Activated T-cell treated with anti-CD3 and anti-CD28 coated beads for 1 hour (primary cell): ENCODE measurements at places on chromosomes 1 and 21.

- no peak for DNase-seq
These were observed 43.2 kb downstream of the CNN3 start for GRCh38 chr1:94883691-94884090.

DNA sequence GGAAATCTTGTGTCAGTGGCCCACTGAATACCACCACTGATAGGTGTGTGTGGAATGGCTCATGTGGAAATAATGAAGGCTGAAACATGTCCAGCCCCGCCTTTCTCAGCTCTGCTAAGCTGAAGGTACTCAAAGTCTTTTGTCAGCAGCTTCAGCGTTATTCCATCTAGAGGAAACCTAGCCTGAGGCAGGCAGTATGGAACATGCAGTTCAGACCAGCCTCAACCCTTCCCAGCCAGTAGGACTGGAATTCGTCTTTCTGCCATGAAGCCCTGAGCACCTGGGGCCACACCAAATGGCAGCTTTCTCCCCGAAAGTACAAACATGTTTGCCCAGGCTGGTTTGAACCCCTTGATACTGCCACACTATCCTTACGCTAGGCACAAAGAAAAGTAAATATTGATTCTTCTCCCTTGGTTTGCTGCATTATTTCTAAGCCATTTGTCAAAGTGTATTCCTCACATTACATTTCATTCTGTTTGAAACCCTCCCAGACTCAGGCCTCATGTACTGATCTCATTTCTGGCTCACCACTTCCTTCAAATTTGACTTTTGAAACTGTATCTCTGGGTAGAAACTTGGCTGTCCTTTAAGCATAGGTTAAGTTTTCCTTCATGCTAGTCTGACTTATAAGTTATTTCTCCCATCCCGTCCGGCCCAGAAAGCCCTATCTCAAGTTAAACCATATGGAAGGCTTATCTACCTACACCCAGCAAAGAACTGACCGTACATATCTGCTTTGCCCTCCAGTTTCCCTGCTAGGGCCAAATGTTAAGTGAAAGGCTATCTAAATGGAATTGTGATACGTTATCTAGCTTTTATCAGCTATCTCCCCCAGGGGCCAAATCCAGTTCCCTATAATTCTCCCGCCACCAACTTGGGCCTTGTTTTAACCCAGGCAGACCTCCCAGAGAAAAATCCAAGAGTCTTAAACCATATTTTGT is 45.7 kb upstream of the HOOK1 start:
- no peak for DNase-seq

- no peak for DNase-seq
These were observed 191.3 kb downstream of the TGFB2 start for GRCh38 chr1:218536296-218536986.

DNA sequence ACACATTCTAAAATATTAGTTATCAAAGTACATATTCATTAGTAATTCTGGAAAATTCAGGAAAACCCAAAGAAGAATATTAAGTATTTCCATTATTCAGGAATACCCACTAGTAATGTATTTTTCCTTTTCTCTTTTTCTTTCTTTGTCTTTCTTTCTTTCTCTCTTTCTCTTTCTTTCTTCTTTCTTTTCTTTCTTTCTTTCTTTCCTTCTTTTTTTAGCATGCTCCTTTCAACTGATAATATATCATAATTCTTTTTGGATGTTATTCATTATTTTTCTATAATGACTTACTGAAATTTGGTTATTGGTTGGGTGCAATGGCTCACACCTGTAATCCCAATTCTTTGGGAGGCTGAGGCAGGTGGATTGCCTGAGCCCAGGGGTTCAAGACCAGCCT is 175.6 kb upstream of the RAB4A start:
- DNase-seq: no peak

DNA sequence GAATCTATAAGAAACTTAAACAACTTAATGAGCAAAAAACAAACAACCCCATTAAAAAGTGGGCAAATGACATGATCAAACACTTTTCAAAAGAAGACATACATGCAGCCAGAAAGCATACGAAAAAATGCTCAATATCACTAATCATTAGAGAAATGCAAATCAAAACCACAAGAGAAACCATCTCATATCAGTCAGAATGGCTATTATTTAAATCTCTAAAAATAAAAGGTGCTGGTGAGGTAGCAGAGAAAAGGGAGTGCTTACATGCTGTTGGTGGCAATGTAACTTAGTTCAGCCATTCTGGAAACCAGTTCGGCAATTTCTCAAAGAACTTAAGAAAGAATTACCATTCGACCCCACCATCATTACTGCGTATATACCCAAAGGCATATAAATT is 147.7 kb downstream of the FAF1 start:
- DNase-seq: no peak

DNA sequence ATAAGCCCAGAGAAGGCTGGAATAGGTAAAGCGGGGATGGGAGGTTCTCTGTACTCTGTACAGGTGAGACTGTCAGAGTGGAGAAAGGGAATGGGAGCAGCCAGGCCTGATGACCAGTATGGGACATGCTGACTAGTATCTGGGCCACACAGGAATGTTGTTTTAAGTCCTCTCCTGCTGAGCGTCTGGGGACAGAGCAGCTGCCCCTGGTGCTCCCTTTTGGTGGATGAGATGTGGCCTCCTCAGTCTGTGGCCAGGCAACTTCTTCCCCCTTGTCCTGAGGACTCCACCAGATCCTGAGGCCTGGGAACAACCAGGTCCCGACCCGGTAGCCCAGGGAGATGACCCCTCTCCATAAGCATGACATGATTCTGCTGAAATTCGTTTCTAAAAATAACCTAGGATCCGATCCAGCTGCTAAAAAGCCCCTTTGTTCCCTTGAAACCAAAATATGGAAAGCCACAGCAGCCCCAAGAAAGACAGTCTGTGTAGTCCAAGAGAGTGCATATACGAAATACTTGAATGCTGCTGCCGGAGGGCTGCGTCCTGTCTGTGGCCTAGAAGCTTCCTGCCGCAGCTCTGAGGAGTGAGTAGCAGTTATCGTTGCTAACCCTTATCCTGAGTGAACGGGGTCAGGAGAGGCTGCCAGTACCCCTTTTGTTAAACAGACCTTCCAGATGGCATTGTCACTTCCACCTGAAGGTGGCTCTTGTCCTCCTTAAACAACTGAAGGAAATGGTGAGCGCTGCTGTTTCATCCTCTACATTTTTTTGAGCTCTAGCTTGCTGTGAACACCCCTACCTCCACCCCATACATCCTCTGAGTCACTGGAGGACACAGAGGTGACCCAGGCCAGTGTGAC is 47.1 kb downstream of the ATP2B4 start:
- DNase-seq: peak; percentile 37

GRCh38 chr1:62384276-62385005 is 52.4 kb upstream of the USP1 start:
- DNase-seq: no peak

- no peak for DNase-seq
These were observed 9.9 kb upstream of the IFNGR2 start for GRCh38 chr21:33393348-33393747.

DNA sequence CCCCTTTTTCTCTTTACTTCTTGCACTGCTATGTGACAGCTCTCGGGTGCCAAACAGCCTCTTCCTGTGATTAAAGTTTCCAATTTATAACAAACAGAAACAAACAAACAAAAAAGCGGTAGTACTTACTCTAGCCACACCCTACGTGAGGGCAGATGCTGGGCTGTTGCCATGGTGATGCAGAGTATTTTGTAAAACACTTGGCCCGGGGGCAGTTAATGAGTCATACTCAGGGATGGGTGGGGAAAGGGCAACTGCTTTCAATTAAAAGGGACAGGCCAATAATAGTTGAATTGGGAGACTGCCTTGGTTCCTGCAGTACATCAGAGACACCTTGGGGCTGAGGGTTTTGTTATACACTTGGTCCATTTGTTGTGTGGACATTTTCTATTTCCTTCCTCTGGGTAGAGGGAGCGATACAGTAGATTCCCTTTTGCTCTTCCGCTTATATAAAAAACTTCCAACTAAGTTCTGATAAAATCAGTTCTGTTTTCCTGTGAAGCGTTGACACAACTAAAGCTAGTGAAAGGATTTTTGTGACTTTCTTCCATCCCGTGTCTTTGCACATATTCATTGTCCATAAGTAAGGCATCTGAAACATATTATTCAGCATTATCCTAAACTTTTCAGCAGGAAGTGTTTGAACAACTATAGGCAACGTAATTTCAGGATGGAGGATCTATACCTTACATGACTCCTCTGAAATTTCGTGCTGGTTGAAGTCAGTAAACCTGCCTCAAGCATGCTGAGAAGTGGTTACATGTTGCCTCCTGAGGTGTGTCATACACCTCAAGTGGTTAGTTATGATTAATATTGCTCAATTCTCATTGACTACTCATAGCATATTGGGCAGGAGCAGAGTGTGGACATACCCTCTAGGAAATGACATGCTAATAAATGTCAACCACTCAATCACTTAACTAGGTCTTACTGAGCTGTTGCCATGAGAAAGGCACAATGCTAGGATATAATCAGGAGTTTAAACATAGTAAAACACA is 36.7 kb upstream of the THEM4 start:
- DNase-seq: peak; percentile 62

- no peak for DNase-seq
These were observed 22.8 kb downstream of the ERG start for GRCh38 chr21:38475519-38475918.

GRCh38 chr1:67515324-67516080 is 85.3 kb upstream of the SERBP1 start:
- DNase-seq: no peak

DNA sequence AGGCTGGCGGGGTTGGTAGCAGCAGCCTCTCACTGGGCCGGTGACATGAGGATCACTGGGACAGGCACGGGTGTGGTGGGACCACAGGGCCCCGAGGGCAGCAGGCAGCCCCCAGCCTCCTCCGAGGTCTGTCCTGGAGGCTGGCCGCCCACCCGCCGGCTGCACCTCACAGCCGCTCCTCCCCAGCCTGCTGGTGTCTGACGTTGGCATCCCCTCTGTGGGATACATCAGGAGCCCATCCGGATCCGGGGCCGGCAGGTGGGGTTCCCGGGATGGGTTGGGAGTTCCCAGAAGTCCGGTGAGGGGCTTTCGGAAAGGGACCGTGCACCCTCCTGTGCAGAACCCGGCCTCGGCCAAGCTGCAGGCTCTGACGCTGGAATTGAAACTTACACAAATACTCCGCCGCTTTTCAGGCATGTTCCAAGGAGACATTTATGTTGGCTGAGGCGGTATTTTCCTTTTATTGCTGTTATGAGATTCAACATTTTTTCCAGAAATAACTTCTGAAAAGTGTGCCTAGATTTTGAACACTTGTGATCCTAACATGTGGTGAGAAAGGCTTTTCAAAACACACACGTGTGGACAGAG is 142.1 kb upstream of the ARHGEF16 start:
- no peak for DNase-seq

- no peak for DNase-seq
These were observed 31.8 kb downstream of the SLC2A1 start for GRCh38 chr1:42926879-42927242.

- DNase-seq: no peak
These were observed 17.7 kb upstream of the S100A7 start for GRCh38 chr1:153478047-153478691.

GRCh38 chr1:151859891-151860293 is 6.4 kb upstream of the THEM5 start:
- DNase-seq: no peak

GRCh38 chr21:46065215-46065913 is 32.5 kb upstream of the COL6A2 start:
- no peak for DNase-seq

- DNase-seq: no peak
These were observed 316.7 kb downstream of the BRINP2 start for GRCh38 chr1:177487481-177487880.

- DNase-seq: no peak
These were observed 1643.8 kb downstream of the MRPL39 start for GRCh38 chr21:23963454-23963853.

DNA sequence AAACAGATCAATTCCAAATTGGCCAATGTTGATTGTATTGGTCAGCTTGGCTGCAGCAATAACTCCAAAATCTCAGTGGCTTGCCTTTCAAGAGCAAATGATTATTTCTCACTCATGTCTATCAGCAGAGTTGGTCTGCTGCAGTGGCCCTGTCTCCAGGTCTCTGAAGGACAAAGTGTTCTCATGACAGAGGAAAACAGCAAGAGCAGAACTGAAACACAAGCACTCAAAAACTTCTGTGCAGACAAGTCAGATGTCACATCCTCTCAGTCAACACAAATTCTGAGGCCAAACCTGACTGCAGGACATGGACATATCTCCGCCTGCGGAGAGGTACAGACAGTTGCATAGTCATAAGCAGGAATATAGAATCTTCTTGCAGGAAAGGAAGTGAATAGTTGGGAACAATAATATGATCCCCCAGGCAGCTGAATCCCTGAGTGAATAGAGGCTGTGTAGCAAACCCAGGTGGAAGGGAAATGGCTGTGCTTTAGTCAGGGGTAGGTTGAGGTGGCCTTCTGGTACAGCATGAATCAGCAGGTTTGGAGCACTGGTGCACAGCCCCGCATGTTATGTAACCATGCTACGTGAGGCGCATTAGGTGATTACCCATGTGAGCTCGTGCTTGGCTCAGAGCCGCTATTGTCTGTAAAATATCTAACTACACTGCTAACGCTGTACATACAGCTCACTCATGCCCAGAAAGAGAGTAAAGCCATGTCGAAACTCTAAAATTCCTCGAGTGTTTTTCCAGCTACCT is 17.1 kb upstream of the UBE2U start:
- no peak for DNase-seq

- DNase-seq: no peak
These were observed 55.0 kb downstream of the PEX14 start for GRCh38 chr1:10529765-10530164.

DNA sequence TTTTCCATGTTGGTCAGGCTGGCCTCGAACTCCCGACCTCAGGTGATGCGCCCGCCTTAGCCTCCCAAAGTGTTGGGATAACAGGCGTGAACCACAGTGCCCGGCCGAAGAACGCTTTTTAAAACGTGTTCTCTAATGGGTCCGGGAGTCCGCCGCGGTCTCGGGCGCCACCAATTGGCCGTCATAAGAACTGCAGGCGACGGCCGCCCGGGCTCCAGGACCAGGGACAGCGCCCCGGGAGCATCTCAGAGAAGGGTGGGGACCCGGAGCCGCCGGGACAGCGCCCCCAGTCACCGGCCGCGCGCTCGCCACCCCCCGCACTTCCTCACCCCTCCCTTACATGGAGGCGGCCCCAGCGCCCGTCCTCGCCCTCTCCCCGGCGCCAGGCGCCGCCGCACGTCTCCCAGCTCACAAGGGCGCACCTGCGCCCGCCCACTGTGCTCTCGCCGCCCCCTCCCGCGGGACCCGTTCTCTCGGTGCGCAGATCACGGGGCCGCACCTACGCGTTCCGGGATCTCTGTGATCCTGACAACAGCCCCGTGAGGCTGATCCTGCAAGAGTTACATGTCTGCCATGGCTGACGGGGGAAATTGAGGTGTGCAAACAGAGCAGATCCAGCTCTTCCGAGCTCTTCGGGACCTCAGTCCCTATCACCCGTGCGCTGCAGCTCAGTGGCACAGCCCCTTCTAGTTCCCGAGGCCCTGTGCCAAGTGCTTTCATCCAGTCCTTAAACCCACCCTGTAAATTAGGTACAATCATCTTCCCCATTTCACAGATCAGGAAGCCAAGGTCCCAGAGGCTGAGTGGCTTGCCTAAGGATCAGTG is 9.8 kb downstream of the RAP1GAP start:
- DNase-seq: peak; percentile 61
